Fibroblast of skin of right biceps (primary cell): ENCODE measurements at places on chromosomes 2 and 18.

- peak; percentile 9 for DNase-seq
These were observed 164.1 kb downstream of the GREB1L start for GRCh38 chr18:21406116-21406515.

- DNase-seq = peak; percentile 25
These were observed 15.2 kb downstream of the FBXO41 start for GRCh38 chr2:73268830-73269685.

DNA sequence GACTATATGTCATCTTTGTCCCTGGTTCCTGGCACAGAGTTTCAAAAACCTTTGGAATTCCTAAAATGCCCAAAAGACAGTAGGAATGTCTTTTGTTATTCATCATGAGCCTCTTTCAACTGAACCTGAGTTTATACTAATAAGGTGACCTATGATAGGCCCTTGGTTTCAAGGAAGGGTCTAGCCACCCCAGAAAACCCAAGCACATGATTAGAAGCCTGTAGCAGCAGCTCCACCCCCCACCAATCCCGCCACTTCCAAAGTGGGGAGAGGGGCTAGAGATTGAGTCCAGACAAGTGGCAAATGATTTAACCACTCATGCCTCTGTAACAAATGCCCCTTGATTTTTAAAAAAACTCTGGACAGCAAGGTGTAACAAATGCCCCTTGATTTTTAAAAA is 56.8 kb downstream of the ADD2 start:
- DNase-seq = no peak

DNA sequence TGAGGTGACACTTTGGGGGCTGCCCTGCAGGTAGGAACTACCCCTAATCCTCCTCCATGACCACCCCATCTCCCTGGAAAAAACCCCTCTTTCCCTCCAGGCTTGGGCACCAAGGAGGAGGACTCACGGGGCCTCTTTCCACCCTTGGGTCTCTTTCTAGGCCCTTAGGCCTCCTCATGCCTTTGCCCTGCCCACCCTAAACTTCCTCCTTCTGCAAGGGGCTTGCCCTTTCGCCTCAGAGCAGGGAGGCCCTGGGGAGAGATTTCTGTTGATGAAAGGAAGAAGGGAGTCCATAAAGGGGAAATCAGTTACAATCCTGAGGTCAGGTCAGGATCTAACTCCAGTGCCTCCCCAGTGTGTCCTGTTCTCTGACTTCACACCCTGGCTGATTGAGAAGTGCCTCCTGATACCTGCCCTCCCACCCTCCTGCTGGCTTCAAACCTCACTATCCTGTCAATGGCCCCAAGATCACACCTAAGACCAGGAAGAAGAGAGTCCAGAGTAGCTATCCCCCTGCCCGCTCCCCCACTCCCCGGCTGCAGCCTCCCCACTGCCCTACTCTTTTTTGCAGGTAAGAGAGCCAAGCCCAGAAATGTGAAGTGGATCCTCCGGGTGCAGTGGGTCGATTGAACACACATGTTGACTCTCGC is 16.7 kb upstream of the TNS1 start:
- DNase-seq = no peak

- DNase-seq = peak; percentile 8
These were observed 480.8 kb upstream of the KLHL29 start for GRCh38 chr2:22904126-22904684.

DNA sequence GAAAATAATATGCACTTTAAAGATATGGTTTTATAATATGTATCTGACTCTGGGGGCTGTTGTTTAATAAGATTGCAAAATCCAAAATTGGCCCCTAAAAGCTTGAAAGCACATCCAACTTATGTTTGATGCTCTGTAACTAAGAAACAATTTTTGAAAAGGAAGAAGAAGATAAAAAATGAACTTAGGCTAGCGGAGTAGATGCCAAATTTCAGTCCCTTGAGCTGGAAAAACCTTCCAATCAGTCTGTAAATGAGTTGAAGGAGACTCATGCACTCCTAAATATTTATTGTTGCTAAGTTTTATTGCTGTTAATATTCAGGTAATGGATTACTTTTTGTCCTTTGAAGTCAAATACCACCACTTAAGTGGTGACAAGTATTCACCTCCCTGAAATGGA is 465.0 kb downstream of the ZEB2 start:
- no peak for DNase-seq

DNA sequence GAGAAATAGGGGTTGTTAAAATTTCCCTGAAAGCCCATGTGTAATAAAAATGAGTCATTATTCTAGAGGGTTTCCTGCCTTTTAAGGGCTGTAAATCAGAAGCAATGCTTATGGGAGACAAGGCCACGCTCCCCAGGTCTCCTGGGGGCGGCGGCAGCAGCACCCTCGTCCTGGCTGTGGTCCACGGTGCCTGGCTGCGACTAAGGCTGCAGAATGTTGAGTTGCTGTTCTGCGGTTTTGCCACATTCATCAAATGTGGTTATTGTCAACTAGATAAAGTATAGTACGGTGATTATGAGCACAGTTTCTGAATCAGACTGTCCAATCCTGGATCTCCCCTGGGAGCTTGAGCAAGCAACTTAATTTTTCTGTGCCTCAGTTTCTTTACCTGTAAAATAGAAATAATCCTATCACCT is 11.9 kb upstream of the AGFG1 start:
- peak; percentile 92 for DNase-seq

DNA sequence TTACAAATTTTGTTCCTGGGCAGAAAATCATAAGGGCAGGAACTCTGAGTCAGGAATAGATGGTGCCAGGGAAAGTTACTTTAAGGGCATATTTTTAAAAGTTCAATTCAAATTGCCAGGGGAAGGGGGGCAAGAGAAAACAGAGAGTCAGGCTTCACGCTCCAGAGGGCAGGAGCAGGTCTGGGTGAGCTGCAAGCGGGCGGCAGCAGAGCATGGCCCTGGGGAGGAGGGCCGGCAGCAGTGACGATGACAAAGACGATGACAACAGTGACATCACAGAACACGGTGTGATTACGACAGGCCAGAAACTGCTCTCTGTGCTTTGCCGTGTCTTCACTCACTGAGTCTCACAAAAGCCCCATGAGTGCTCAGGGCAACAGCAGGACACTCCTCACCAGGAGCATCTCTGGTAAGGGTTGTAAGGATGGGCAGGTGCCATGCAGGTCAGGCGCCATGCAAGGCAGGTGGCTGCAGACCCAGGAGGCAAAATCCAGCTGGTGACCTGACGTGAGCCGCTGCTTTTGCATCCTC is 23.3 kb downstream of the CHST10 start:
- no peak for DNase-seq

- no peak for DNase-seq
These were observed 189.3 kb downstream of the PHLPP1 start for GRCh38 chr18:62904396-62905285.

DNA sequence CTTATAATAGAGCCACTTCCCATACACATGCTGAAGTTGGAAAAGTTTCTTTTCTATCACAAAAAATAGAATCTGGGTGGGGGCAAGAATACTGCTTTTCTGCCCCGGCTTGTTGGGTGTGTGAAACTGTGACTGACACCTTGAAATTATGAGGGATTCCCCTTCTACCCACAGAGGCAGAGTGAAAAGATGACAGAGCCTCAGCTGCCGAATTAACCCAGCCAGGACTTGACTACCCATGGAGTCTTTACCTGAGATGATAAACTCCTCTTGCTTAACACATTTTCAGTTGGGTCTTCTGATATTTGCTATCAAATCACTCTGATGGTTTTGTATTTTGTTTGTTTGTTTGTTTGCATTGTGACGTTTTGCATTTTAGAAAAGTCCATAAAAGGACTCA is 66.0 kb upstream of the PMAIP1 start:
- no peak for DNase-seq

DNA sequence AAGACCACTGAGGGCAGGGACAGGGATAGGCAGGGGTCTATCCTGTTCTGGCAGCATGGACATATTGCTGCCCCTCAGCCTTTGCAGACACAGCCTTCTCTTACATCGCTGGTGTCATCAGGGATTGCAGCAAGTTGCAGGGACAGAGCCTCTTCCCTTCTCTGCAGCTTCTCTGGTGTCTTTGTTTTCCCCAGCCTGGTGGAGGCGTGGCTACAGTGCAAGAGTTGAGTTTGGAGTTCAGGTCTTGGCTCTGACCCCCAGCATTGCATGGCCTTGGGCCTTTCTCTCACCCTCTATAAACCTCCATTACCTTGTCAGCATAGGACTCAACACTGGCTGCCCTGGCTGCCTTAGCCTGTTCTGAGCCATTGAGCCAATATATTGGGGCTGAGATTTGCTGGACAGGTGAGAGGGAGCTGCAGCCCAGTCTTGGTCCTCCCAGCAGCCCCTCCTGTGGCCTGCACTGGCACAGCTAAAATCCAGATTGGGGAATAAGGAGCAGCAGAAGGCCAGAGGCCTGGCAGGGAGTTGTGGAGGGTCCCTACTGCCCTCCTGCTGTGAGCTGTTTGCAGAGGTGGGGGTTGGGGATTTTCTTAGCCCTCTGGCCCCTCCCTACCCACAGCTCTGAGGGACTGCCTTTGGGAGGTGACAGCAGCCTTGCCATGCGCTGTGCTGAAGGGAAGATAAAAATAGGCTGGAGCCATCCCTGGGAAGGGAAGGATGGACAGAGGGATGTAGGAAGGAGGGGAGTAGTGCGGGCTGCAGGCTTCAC is 22.8 kb downstream of the EHD3 start:
- no peak for DNase-seq

- DNase-seq = peak; percentile 87
These were observed 75.9 kb downstream of the SH3BP4 start for GRCh38 chr2:235027558-235028214.

- no peak for DNase-seq
These were observed 492.9 kb downstream of the ARHGAP15 start for GRCh38 chr2:143622106-143622505.

- DNase-seq = no peak
These were observed 27.6 kb upstream of the NEMP2 start for GRCh38 chr2:190562121-190562520.
